ENCODE measurements at places on chromosomes 11 and 22.

DNA sequence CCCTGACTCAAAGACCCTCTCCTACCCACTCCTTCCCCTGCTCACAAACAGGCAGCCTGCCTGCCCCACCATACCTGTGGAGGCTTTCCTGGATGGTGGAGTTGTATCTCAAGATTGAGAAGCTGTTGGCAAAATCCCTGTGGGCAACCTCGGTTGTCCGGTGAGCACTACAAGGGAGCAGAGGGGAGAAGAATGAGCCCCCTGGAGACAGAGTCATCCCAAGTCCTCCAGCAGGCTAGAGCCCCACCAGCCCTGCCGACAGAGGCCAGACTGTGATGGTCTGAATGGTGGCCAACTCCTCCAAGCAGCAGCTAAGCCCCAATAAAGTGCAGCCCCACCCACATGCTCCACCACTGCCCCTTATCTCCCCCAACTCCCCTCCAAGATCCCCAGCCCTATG lies 17.5 kb downstream of the TMPRSS13 start:
- DNase-seq, result no peak

DNA sequence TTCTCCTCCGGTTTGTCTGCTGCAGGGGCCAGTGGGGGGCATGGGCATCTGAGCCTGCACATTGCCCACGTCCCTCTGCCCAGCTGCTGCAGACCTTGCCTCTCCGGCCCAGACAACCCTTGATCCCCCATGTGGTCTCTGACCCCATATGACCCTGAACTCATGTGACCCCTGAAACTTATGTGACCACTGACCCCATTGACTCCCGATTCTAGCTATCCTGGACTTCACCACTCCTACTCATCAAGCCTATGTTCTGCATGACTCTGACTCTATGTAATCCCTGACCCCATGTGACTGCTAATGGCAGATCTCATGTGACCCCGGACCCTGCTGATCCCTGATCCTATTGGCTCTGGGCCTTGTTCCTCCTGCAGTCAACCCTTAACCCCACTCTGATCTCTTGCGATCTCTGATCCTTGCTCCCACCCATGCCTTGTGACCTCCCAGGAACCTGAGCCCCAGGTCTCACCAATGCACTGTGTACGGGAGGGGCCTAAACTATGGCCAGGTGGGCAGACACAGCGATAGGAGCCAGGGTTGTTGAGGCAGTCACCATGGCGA lies 5.7 kb downstream of the LTBP3 start:
- DNase-seq, result no peak

- DNase-seq, result no peak
These were observed 47.2 kb upstream of the ADA2 start for GRCh38 chr22:17266251-17266971.

- no peak for DNase-seq
These were observed 286.8 kb upstream of the ANO3 start for GRCh38 chr11:26045082-26045481.

GRCh38 chr11:131696690-131697089 lies 326.3 kb downstream of the NTM start:
- DNase-seq, result no peak

DNA sequence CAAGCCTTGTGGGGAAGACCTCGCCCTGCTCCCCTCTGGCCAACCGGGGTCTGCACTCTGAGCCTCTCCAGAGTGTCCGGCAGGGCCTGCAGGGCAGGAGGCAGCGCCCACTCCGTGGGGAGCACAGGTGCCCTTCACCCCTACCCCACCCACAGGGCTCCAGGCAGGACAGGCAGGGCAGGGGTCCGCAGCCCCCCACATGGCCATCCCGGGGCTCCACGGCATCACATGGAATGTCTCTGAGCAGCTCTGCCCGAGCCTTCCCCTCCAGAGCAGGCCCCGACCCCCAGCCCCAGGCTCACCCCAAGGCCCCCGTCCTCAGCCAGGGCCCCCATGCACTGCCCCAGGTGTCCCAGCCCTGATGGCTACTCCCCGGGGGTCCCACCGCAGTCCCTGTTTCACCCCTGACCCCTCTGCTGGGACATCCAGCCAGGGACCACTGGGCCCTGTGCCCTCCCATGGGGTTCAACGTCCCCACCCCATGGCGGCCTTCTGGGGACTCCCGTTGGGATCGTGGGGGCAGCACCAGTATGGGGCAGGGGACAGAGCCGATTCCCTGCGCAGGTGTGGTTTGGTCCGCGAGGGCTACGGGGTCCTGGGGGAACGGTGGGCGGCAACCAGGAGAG lies 77.7 kb downstream of the BRD1 start:
- no peak for DNase-seq

- no peak for DNase-seq
These were observed 38.9 kb upstream of the CSNK2A3 start for GRCh38 chr11:11391796-11392463.

DNA sequence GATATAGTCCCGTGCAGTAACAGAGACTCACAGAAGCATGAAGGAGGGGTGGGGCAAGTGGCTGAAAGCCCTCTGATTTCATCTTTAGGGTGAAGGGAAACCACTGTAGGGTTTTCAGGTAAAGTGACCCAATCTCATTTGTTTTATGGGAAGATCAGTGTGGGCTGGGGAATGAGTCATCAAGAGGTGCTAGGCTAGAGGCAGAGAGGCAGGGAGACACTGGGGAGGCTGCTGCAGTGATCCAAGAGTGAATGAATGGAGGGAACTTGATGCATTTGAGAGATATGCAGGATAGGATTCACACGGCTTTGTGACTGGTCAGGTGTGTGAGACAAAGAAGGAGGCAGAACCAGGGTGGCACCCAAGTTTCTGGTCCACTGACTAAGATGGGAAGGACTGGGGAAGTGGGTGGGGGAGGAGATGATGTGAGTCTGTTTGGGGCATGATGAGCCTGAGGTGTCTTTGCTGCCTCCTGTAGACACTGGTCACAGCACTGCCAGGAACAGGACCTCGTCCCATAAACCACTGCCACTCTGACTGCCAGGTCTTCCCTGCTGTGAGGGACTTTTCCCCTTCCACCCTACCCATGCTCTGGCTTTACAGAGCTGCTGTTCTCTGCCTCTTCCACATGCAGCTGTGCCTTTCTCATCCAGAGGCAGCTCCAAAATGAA lies 239.0 kb downstream of the TENM4 start:
- DNase-seq, result no peak

DNA sequence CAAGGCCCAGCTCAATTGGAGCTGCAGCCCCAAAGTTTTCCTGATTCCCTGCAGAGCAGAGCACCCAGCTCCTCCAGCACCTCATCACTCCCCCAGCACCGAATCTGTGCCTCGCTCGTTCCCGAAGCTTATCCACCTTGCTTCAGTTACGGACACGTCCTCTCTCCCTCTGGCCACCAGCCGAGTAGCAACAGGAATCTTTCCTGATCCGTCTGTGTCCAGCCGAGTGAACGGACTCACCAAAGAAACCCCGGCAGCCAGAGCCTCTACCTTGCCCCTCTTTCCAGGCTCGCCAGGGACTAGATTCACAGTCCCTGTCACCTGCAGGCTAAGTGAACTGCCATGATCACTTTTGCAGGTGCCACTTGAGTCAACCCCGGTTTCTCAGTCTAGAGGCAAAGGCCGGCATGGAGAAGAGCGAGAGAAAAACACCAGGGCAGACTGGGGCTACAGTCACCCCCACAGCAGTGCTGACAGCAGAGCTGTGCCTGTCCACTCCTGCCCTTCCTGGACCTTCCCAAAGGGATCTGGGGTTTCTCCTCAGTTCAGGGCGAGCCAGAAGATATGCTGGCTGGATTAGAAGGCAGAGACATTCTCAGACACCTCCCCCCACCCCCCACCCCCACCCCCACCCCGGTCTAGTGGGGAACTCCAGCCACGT lies 32.3 kb downstream of the BID start:
- DNase-seq, result no peak

All from MV-4-11 (cell line).